ENCODE measurements at places on chromosomes 7 and 10.

DNA sequence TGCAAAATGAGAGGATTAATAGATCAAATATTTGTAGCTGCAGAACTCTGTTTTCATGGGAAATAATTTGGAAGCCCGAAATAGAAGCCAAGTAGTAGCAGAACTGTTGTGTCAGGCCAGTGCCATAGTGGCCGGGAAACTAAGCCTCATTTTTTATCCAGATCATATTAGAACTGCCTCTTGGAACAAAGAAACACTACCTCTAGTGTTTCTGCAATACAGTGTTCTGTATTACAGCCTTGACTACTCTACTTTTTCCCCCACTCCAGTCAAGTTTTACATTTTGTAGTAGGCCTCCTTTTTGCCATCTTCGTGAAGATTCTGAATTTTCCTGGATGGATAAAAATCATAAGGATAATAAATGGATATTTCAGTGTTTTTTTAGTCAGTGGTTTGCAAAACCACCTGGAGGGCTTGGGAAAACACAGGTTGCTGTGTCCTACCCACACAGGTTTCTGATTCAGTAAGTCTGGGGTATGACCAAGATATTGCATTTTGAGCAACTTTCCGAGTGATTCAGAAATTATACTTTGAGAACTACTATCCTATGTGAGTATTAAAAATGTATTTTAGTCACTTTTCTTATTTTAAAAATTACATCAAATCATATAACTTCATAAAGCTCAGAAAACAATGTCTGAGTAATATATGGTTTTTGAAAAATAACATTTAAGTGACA is 326.2 kb upstream of the KAT6B start:
- no peak for DNase-seq

- no peak for DNase-seq
These were observed 70.6 kb upstream of the AKR1E2 start for GRCh38 chr10:4755286-4755989.

GRCh38 chr7:93920496-93921182 is 896 bp upstream of the GNG11 start:
- no peak for DNase-seq

DNA sequence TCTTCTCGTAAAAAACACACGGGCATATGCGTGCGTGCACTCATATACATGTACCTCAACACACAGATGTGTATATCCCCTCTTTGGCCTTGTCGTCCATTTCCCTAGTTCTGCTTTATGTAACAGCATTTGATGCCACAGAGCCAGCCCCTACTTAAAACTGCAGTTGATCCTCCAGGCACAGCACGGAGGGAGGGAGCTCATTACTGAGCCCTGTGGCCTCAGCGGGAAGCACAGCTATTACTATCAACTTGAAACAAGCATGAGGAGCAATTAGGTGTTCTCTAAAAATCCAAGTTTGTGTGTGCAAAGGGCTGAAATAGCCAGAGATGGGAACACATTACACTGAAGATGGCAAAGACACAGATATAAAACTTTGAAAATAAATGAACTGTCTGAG is 580.9 kb downstream of the GLRX3 start:
- DNase-seq = no peak

- no peak for DNase-seq
These were observed 449.5 kb upstream of the ZMIZ1 start for GRCh38 chr10:78619115-78619851.

DNA sequence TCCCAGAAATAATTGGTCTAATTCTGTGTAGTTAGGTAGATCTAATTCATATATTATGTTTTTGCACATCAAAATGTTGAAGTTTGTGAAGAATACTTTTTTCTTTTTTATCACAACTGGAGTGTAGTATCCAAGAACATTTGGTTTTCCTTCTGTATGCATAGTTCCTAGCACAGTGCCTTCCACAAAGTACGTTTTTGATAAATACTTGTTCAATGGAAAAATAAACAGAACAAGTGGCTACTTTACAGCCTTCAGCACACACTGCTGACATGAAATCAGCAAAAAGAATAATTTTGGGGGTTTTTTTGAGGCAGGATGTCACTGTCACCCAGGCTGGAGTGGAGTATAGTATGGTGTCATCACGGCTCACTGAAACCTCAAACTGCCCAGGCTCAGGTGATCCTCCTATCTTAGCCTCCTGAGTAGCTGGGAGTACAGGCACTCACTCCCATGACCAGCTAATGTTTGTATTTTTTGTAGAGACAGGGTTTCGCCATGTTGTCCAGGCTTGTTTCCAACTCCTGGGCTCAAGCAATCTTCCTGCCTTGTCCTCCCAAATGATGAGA is 27.9 kb downstream of the TARP start:
- DNase-seq = no peak

DNA sequence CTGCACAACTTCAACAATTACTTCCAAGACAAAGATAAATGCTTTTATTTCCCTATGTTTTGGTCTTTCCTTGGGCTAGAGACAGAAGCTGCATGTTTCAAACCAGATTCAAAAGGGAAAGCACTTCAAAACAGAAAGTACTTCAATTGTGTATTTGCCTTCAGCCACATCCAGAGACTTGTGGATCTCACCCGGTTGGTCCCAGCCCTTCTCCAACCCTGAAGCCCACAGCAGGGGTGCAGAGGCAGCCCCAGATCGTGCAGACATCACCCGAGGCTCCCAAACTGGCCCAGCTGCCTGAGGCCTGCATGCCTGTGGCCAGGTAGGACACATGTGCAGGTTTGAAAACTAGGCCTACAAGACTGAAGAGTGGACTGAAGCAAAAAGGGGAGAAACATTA is 80.8 kb downstream of the ALOX5 start:
- DNase-seq = no peak

DNA sequence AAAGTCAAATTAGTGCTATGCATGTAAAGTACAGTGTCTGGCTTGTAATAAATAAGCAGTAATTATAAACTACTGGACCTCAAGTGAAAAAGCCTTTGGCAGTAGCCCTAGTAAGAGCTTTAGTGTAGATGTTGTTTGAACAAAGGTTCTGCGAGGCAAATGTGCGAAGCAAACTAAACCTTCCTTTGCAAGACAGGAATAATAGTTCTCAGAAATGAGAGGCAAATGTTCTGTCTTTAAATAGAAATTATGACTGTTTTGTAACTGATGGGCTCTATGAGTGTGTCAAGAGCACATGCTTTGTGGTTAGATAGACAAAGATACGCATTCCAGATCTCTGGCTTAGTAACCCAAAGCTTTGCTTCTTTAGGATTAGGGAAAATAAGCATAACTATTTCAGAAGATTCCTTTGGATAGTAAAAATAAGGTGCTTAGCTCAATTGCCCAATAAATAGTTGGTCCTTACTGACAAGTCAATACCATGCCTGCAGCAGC is 169.2 kb upstream of the CDC14C start:
- DNase-seq = peak; percentile 21

GRCh38 chr7:131231381-131232220 is 96.1 kb upstream of the MKLN1 start:
- no peak for DNase-seq

- no peak for DNase-seq
These were observed 6.5 kb downstream of the CABCOCO1 start for GRCh38 chr10:61669161-61669725.

DNA sequence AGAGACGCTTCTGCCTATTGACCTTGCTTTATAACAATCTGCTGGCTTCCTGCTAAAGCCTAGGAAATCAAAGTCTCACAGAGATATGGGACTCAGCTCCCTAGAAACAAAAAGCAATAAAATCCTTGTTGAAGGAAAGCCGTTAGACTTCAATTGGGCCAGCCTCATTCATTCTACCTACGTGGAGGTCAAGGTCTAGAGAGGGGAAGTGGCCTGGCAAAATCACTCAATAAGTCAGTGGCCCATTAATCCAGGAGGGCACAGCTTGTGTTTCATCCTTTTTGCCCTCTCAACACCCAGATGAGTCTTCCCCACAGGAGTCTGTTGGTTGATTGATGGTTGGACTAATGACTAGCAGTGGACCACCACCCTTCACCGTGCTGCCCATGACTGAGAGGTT is 40.5 kb upstream of the ACSL5 start:
- no peak for DNase-seq

DNA sequence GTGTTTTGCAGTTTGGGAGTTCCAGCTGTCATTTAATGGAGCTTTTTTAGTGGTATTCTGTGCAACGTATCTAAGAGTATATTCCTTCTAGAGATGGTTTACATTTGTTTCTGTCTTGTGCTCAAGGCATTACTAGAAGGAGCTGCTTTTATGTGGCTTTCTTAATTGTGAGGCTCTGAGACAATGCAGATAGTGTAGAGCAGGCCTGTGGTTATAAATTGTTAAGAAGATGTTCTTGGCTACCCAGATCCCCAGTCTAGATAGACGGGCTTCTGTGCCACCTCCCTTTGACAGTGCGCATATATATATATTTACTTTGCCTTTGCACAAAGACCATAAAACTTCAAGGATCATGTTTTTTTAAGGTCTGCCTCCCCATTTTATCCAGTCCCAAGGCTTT is 160.8 kb upstream of the PODXL start:
- DNase-seq = no peak
